DMS79 treated with DMSO at 0.1 percent for 48 hours (cell line): ENCODE measurements at places on chromosomes 5 and 9.

- DNase-seq, result no peak
These were observed 157.5 kb upstream of the CCDC152 start for GRCh38 chr5:42599106-42599505.

GRCh38 chr5:57488215-57488955, 5.8 kb upstream of the ACTBL2 start:
- DNase-seq, result no peak

- peak; percentile 17 for DNase-seq
These were observed 763 bp downstream of the TJP2 start for GRCh38 chr9:69174616-69175463.

- no peak for DNase-seq
These were observed 18.4 kb downstream of the ZDHHC11B start for GRCh38 chr5:765948-766631.

- peak; percentile 45 for DNase-seq
These were observed 76.1 kb downstream of the NREP start for GRCh38 chr5:111680737-111681413.

DNA sequence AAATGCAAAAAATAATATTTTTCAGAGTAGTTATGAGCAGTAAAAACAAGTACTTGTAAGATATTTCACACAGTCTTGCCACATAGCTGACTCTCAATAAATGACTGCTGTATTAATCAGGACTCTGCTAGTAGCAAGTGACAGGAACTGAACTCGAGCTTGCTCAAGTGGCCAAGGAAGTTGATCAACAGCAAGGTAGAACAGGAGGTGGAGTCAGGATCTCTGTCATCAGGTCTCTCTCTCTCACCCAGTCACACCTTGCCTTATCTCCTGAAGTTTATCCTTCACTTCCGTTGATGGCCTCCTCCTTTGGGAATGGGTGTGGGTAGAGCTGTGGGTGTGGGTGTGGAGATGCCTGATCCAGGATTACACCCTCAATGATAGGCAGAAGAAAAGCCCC, 107.0 kb downstream of the GPBP1 start:
- no peak for DNase-seq

GRCh38 chr5:42894057-42894456, 82.4 kb upstream of the SELENOP start:
- DNase-seq, result no peak

GRCh38 chr9:81317223-81317622, 372.1 kb downstream of the TLE1 start:
- no peak for DNase-seq

GRCh38 chr9:95406121-95406520, 88.6 kb upstream of the FANCC start:
- no peak for DNase-seq

DNA sequence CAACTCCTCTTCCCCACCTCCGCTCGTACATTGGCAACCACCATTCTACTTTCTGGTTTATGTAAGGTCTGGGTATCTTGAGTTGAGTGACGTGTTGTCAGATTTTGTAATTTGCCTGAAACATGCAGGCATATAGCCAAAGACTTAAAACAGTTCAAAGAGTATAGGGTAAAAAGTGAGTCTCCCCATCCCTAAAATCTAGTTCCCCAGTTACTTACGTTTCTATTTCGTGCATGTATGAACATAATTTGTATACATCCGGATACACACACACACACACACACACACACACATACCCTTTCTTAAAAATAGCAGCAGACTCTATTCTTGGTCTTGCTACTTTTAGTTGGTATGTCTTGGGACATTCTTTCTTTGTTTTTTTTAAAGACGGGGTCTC, 915 bp downstream of the HSDL2 start:
- peak; percentile 38 for DNase-seq

- DNase-seq, result no peak
These were observed 22.3 kb downstream of the CAAP1 start for GRCh38 chr9:26870292-26870691.

GRCh38 chr5:59840200-59840601, 53.3 kb downstream of the PDE4D start:
- no peak for DNase-seq

- no peak for DNase-seq
These were observed 1.5 kb upstream of the STOM start for GRCh38 chr9:121371495-121372061.

GRCh38 chr9:7606591-7606990, 193.0 kb downstream of the DMAC1 start:
- no peak for DNase-seq

GRCh38 chr9:3992924-3993323, 306.9 kb downstream of the GLIS3 start:
- DNase-seq, result no peak

- peak; percentile 19 for DNase-seq
These were observed 105.7 kb downstream of the LRRC70 start for GRCh38 chr5:62684310-62684709.

- no peak for DNase-seq
These were observed 515 bp downstream of the LCP2 start for GRCh38 chr5:170296935-170297588.

- peak; percentile 16 for DNase-seq
These were observed 19.5 kb upstream of the RPL26L1 start for GRCh38 chr5:172939611-172940267.

DNA sequence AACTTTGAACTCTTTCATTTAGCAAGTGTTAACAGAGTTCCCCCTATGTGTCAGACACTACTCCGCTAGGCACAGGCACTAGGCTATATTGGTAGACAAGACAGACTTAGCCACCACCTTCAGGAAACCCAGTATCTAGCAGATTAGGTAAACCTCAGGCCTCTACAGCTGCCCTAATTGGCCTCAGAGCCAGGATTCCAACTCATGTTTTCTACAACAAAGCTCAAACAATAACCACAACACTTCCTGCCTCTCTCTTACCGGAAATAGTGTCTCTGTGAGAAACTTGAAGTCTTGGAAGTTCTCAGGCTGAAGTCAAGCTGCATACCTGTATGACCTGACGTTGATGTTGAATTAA, 116.6 kb upstream of the SLC44A1 start:
- no peak for DNase-seq

DNA sequence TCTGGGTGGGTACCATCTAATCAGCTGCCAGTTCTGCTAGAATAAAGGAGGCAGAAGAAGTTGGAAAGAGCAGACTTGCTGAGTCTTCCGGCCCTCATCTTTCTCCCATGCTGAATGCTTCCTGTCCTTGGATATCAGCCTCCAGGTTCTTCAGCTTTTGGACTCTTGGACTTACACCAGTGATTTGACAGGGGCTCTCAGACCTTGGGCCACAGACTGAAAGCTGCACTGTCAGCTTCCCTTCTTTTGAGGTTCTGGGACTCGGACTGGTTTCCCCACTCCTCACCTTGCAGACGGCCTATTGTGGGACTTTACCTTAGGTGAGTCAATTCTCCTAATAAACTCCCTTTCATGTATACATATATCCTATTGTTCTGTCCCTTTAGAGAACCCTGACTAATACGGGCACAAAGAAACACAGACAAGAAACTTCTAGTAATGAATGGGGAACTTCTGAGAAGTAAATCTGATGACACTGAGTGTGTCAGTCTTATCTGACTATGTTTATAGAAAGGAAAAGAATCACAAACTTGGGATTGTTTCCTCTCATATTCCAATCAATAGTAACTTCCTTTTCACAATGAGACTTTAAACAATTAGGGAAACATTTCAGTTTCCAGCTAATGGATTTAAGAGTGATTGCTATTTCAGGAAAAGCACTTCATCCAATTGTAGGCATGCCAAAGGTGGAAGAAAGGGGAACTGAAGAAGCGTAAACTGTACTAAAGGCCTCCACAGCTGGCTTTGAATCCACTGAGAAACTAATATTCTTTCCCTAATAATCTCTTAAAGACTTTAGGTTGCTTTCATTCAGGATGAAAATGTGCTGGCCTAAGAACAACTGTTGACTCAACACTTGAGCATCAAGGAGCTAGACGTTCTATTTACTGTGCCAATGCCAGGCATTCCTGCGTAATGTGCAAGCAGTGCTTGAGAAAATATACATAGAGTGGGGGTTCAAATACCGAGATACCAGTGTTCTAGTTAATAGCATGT, 127.9 kb upstream of the PTGER4 start:
- DNase-seq, result no peak

- no peak for DNase-seq
These were observed 1084.4 kb upstream of the WWC1 start for GRCh38 chr5:167207081-167207480.

GRCh38 chr9:86511614-86512360, 157.6 kb upstream of the TUT7 start:
- DNase-seq, result no peak

DNA sequence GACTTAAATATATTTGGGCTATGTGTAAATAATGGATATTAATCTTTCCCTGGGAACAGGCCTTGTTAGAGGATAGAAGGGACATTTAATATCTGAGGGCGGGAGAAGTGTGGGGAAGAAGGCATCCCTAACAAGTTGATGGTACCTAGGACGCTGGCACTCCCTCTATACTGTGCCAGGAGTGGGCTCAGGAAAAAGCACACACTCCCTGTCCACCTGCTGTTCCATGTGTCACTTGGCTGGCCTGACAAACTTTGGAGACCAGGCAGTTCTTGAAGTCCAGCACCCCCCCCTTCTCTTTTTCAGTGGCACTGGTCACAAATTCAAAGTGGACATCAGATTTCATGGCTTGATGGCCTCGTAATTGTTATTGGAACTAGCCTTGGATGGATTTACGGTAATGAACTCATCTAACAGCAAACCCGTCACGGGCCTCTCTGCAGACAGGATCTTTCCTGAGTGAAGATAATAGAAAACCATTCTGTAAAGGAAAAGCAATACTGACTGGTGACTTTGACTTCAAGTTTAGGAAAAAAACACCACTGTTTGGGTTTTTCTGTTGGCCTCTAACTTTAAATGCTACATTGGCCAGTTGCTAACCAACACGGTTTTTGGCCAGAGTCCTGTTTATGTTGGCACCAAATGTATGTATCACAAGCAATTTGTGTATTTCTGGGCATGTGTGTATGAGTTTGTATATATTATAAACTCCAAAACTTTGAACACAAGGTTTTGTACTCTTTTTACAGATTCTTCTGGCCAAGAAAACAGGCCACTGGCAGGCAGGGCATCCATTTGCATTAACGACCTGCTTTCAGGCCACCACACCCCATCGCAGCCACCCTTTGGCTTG, 552.6 kb downstream of the CCDC171 start:
- no peak for DNase-seq

DNA sequence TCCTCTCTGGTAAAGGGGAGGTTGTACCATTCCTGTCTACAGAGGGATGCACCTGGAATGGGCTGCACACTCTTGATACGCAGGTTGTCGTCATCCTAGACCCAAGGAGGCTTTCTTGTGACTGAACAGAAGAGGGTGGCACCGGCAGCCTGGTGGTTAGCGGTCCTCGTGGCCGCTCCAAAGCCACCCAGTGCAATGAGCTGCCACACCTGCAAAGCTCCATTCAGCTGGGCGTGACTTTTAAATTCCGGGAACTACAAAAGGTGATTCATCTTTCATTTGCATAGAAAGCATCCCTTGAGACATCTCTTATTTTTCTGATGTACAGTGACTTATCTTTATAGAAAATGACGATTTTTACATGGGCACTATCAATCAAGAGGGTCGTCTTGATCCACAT, 286.1 kb upstream of the IRX1 start:
- no peak for DNase-seq

DNA sequence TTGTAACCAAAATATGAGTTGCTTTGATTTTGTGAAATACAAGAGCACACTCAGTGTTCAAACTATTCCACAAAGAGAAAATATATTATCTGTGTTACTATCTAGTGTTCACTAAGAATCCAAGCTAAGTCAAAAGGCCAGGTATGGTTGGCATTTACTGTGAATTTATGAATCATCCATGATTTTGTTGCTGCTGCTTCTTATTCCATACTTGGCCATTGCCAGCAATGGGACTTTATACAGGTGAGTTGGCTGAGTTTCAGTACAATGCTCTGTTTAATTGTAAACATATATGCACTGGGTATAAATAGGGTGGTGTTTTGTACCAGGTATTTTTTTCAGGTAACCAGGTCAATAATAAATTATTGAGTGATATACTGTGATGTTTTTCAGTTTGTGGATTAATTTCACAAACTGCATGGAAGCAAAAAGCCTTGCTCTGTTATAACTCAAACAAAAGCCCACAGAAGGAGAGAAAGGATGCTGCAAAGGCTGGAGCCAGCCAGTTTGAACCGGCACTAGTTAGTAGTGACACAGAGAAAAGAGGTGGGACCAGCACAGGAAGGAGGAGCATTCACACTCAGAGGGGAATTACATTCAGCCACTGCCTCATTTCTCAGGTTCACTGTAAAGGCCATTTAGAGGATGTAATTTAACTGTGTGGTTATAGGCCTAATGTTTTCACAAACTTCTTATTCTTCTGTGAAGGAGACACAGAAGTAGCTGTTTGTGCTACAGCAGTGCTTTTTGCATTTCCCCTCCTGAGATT, 381.8 kb downstream of the ADGRV1 start:
- DNase-seq, result peak; percentile 53

- no peak for DNase-seq
These were observed 46.3 kb downstream of the STC2 start for GRCh38 chr5:173281910-173282309.

DNA sequence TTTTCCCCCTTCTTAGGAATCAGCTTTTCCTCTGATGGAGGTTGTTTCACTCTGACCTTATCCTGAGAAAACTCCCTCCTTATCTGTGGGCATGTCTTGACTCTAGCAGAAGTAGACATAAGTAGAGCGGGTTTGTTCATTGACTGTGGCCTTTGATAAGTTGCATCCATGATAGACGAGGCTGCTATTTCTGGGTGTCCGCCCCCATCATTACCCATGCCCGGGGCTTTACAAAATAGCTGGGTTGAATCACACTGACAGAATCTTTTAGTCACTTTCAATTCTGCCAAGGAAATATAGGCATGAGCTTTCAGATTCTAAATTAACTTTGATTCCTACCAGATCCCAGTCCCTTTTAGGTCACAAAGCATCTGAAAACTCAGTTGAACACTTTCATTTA, 223.8 kb downstream of the SEC61B start:
- no peak for DNase-seq

DNA sequence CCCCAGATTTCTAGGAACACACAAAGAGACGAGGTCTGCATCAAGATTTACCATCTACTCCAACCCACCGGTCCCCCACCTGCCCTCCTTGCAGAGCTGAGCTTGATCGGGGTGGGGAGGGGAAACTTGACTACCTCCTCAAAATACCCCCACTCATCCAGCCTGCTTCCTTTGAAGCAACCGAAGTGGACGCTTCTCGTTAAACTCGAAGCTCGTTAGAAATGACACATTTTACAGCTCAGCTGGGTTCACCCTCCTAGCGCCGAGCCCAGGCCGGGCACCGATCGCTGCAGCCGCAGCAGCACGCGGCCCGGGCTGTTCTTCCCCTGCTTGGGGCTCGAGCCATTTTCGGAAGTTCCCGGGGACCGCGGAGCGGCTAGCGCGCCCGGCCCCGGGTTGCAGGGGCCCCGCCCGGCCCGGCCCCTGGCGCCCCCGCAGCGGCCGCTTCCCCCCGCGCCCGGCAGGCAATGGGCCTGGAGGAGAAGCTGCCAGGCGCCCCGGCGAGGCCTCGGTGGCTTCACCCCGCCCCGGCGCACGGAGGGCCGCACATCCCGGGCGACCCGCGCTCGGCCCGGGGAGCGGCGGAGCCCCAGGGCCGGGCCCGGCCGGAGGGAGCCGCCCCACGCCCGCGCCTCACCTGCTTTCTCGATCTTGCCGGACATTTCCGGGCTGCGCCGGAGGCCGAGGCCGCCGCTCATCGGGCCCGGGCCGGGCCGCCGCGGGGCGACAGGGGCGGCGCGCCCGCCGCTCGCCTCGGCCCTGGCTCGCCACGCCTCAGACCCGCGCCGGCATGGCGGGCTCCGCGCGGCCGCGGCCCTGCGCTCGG, 530 bp downstream of the RAPGEF1 start:
- no peak for DNase-seq
